Activated CD4-positive, alpha-beta T cell treated with anti-CD3 and anti-CD28 coated beads for 36 hours (primary cell): ENCODE measurements at places on chromosomes 5 and 9. TPM values are rescaled to one million over a fixed set of nuclear protein-coding genes. Genes with fewer than 3 reads are reported as not detected.

Gene RNF183
- total RNA-seq, result 0.37 TPM

Gene KIF4B
- total RNA-seq, result 0.05 TPM

Gene GPR151
- total RNA-seq, result not detected

Gene BHMT2
- total RNA-seq, result not detected

Gene CRHBP
- total RNA-seq, result 0.23 TPM

Gene C5orf52
- total RNA-seq, result not detected

Gene PRR16
- total RNA-seq, result not detected

Gene POU4F3
- not detected for total RNA-seq

Gene CARTPT
- not detected for total RNA-seq

Gene TEK
- not detected for total RNA-seq
